ENCODE measurements at places on chromosomes 3 and 15.

- DNase-seq = no peak
Measured at GRCh38 chr3:158789592-158789991, 12.3 kb upstream of the MFSD1 start.

- no peak for DNase-seq
Measured at GRCh38 chr15:91717811-91718210, 135.7 kb upstream of the SLCO3A1 start.

GRCh38 chr3:116096631-116097030, 348.7 kb downstream of the LSAMP start:
- DNase-seq = no peak

DNA sequence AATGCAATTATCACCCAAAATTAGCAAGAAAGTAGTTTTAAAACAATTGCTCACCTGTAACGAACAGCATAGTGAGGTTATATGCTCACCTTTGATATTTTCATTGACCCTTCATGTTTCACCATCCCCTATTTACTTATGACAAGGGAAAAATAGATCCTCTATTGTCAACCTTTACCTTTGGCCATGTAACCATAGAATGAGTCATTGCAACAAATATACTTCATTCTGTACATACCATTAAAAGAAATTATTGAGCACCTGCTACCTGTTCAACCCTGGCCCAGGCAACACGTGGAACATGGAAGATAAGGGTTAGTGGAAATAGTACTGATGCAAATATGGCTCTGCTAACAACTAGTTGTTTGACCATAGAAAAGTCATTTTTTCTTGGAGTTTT, 20.2 kb downstream of the LSAMP start:
- DNase-seq = no peak

DNA sequence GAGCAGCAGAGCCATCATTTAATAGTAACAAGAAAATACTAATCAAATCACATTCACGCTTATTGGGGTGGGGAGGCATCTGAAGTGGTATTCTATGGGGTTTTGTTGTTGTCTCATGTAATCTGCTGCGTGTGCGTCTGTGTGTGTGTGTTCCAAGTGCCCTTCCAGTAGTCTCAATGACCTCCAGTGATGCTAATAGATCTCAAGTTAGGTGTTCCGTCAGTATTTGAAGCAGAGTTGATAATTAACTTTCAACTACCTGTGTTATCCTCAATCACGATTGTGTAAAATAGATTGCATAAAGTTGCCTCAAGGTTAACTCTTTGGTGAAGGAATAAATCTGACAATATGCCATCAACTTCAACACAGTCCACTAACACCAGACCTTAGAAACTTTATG, 375.0 kb downstream of the MECOM start:
- DNase-seq = no peak

DNA sequence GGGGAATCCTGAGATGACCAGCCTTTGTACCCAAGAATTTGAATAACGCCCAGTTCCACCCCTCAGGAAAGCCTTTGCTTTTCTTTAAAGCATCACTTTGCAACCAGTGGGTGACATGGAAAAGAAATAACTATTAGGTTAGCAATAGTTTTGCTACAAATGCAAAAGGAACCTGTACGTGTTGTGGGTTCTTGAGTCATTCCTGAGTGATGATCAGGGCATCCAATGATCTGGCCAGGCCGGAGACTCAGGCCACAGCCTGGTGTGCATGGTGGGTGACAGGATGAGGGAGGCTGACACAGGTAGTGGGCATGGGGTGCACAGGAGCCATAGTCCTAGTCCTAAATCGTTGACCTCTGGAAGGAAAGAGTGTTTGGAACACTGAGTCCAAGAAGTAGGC, 321.4 kb upstream of the IL12A start:
- no peak for DNase-seq

GRCh38 chr15:91853948-91854638, 585 bp downstream of the SLCO3A1 start:
- peak; percentile 29 for DNase-seq

GRCh38 chr15:51678096-51678495, 3.2 kb upstream of the SCG3 start:
- no peak for DNase-seq

GRCh38 chr3:4939276-4939675, 40.0 kb upstream of the BHLHE40 start:
- no peak for DNase-seq

- DNase-seq = no peak
Measured at GRCh38 chr3:153567011-153567410, 405.0 kb downstream of the RAP2B start.

DNA sequence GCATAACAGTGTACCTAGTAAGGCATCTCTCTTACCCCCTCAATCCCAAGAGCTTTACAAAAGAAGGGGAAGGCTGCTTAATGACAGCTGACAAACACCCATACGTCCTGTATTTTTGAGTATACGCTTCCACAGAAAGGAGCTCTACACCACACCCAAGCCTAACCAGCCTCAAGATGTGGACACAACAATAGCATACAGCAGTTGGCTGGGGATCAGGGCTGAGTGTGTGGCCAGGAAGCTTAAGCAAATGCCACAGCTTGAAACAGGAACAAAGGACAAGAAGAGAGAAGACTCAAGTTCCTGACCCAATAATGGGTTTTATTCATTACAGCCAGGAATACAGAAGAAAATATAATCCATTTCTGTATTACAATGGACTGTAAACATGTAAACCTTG, 6.9 kb downstream of the HEXA start:
- DNase-seq = no peak

DNA sequence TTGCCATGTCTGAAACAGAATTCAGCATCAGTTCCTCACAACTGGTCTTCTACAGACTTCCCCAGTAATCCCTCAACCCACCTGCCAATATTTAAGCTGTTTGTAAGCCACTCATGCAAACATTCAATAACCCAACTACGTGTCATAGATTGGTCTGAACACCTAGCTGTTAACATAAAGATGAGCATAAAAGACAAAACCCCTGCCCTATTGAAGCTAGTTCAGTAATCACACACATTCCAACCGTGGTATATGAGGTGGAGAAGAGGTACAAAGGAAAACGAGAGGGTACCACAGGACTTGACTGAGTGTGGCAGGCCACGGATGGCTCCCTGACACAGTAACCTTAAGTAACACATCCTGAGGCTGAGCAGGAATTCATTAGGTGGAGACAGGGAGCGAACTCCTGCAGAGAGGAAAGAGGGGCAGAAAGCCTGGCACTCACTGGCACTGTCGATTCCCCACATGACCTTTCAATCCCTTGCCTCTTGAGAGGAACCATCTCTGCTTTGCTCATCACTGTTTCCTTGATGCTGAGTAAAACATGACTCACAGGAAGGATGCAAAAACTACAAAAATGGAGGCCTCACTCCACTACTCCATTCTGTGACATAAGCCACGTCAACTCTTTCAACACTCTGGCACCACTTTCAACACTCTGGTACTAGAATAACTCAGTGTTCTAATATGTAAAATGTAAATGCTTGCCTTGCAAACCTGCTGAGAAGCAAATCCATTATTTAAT, 31.3 kb downstream of the RPN1 start:
- DNase-seq = peak; percentile 54

GRCh38 chr3:112032098-112032731, 2.3 kb upstream of the TMPRSS7 start:
- no peak for DNase-seq

DNA sequence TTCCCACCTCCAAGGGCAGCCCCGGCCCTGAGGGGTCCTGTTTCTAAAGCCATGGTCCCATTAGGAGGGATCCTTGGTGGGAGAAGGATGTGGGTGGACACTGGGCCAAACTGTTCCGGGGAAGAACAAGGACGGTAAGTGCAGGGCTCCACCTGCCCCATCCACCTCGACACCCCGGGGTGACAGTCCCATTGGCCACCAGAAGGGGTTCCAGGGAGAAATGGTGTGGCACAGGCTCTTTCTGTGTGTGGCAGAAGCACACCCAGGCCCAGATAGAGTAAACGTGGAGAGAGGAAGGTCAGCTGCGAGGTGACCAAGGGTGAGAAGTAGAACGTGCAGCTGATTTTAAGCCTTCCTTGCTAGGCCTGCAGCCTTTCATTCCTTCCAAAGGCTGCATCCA, 12.0 kb downstream of the TKT start:
- no peak for DNase-seq

Measured in CD4-positive, alpha-beta T cell (primary cell).